ENCODE measurements at places on chromosomes 4 and X.

GRCh38 chr4:52116641-52117040 lies 65.5 kb downstream of the SPATA18 start:
- DNase-seq, result no peak

- no peak for DNase-seq
Observed at GRCh38 chr4:126784966-126785580, 847.7 kb upstream of the INTU start.

- DNase-seq, result no peak
Observed at GRCh38 chr4:101914761-101915160, 124.2 kb downstream of the BANK1 start.

- no peak for DNase-seq
Observed at GRCh38 chr4:165470009-165470408, 91.2 kb downstream of the CPE start.

DNA sequence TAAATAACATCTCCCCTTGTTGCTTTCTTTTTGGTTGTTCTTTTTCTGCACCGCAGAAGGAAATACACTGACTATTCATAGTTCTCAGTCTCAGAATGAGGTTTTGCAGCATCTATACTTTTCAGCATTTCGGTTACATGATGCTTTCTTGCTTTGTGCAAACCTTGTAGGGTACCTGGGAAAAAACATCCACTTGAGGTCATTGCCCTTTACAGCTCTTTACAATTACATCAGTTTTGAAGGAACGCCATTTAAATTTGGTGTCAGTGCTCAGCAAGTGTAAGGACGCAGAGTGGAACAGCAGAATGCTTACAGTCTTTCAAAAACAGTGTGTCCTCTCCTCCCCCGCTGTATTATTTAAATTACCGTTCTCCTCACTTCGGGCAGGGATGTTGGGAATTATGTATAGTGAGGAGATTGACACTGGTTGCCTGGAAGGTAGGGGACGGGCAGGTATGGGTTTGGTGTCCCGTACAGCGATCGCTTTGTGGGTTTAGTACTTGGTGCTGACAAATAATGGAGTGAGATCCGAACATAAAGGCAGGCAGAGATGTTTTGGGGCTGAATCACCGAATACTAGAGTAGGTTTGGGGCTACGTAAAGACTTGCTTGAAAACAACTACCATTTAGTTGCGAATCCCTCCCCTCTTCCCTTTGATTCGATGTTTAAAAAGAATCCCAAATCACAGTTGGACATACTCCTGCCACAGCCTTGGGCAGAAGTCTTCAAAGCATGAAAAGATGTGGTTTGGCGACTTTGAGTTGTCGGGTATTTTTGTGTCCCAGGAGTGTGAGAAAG lies 2.0 kb upstream of the NKX3-2 start:
- no peak for DNase-seq

DNA sequence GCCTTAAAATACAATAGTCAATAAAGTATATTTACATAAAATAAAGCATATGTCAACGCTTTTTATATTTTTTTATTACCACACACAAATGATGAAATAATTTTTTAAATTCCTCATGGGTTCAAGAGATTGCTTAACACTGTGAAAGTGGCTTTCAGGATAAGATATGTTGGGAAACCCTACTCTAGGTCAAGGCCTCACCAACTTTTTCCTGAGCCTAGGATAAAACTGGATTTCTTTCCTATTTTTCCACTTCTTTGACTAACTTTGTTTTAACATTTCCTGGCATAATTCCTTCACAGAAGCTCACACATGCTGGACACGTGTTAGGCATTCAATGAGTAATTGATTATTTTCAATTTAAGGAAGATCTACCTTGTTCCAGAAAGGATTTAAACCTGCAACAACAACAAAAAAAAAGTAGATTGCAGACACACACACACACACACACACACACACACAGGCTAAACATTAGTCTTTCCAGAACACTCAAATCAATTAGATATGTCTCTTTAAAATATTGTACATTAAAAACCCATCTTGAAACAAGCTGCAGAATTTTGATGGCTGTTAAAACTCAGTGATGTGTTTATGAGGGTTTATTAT lies 9.1 kb downstream of the KLB start:
- no peak for DNase-seq

GRCh38 chrX:12065251-12065650 lies 73.0 kb upstream of the FRMPD4 start:
- no peak for DNase-seq

GRCh38 chr4:15327311-15328298 lies 100.2 kb upstream of the C1QTNF7 start:
- DNase-seq, result no peak

DNA sequence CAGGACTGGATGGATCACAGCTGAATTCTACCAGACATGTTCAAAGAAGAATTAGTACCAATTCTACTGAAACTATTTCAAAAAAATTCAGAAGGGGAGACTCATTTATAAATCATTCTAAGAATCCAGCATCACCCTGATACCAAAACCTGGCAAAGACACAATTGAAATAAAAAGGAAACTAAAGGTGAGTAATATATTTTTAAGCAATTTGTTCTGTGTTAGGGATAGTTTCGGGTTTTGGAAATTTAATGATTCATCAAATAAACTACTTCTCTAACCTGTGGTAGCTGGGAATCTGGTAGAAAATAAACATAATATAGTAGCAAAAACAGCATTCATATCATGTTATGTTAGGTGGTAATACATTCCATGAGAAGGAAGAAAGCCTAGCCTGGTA lies 662.2 kb upstream of the BOD1L1 start:
- no peak for DNase-seq

DNA sequence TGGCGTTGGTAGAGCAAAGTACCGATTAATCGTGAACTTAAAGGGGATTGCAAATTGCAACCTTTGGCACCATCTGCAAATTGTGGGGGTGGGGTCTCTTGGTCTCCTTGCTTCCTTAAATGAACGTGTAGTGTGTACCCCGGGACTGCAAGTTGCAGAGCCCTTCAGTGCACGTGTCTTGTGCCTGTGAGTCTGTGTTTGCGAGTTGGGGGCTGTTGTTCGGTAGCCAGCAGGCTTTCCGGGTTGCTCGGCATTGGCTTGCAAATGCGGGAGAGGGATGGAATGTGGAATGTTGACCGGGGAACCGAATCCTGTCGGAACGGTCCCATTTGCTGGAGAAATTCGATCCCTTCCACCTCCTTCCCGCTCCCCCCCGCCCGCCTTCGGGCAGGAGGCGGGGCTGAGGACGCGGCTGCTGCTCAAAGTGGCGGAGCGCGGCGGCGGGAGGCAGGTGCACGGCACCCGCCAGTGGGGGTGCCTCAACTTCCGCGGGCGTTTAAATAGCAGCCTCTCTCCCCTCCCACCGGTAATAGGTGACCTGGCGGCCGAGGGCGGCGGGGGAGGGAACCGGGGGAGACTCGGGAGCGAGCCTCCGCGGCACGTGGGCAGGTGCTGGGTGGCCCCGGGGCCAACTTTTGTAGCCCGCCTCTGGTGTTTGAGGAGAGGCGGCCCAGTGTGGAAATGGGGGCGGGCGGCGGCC lies 1.5 kb downstream of the JADE1 start:
- DNase-seq, result peak; percentile 80

DNA sequence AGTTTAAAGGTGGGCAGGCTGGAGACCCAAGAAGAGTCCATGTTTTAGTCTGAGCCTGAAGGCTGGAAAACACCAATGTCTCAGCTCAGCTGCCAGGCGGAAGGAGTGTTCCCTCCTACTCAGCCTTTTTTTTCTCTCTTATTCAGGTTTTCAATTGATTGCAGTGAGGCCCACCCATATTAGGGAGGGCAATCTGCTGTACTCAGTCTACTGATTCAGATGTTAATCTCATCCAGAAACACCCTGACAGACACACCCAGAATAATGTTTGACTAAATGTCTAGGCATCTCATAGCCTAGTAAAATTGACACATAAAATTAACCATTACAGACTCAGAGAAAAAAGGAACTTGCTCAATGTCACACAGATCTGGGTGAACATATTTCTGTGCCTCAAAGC lies 347.1 kb downstream of the GBA3 start:
- no peak for DNase-seq

DNA sequence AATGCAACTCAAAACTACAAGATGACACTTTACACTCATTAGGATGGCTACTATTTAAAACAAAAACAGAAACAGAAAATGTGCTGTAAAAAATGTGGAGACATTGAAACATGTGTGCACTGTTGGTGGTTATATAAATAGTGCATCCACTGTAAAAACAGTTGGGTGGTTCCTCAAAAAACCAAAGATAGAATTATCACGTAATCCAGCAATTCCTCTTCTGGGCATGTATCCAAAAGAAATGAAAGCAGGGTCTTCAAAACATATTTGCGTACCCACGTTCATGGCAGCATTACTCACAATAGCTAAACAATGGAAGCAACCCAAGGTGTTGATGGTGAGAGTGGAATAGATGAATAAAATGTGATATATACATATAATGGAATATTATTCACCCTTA lies 967.2 kb downstream of the TRAM1L1 start:
- no peak for DNase-seq

- no peak for DNase-seq
Observed at GRCh38 chrX:129743821-129744220, 5.0 kb downstream of the XPNPEP2 start.

- no peak for DNase-seq
Observed at GRCh38 chr4:98711526-98711925, 53.1 kb upstream of the TSPAN5 start.

- no peak for DNase-seq
Observed at GRCh38 chrX:115402299-115402698, 112.8 kb downstream of the LUZP4 start.

DNA sequence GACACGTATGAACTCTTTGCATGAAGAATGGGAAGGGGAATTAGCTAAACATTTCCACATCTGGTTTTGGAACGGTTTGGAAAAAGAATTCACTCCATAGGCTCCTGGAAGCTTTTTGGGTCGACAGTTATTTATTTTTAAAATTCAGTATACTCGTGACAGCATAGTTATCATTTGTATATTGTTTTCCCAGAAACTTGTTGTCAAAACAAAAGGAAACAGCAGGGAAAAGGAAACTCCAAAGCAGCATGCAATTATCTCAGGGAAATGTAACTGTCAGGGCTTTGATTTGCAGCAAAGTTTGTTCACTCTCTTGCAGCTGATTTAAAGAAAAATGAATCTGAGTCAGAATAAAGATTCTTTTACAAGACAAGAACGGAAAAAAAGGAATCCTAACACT lies 86.5 kb downstream of the PLAC1 start:
- no peak for DNase-seq

- no peak for DNase-seq
Observed at GRCh38 chr4:8594097-8595038, 1.8 kb downstream of the CPZ start.

- no peak for DNase-seq
Observed at GRCh38 chr4:111776561-111776960, 368.7 kb upstream of the FAM241A start.

DNA sequence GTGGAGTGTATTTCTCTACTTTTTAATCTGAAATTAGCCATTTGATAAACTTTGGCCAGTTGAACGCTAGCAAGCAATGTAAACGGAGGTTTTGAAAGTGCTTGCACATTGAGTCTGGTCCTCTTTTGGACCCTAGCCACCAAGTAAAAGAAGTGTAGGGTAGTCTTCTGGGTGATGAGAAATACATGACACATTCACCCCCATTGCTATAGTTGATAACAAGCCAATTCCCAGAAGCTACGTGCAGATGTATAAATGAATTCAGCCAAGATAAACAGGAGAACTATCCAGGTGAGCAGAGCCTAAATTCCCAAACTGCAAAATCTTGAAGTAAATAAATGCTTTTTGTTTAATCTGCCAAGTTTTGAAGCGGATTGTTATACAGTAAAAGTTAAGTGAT lies 965.4 kb upstream of the GRIA3 start:
- no peak for DNase-seq

DNA sequence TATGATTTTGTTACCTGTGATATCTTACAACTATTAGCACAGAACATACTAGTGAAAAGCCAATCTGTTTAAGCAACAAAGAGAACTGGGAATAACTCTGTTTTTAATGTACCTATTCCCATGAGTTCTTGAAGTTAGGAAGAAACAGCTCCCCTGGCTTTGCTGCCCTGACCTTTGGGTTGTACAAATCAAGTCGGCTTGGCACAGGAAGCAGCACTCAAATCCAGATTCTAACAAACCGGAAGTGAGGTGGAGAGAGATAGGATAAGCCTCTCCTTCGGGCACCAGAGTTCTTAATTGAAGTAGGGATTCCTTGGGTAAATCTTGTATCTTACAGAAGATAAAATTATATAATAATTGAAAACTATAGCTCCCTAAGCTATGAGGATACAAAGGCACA lies 144.8 kb upstream of the CPEB2 start:
- DNase-seq, result no peak

- no peak for DNase-seq
Observed at GRCh38 chr4:16155528-16156169, 70.6 kb downstream of the TAPT1 start.

- DNase-seq, result no peak
Observed at GRCh38 chr4:176635372-176636261, 157.1 kb downstream of the VEGFC start.

- DNase-seq, result no peak
Observed at GRCh38 chr4:113756005-113756410, 5.5 kb downstream of the CAMK2D start.

DNA sequence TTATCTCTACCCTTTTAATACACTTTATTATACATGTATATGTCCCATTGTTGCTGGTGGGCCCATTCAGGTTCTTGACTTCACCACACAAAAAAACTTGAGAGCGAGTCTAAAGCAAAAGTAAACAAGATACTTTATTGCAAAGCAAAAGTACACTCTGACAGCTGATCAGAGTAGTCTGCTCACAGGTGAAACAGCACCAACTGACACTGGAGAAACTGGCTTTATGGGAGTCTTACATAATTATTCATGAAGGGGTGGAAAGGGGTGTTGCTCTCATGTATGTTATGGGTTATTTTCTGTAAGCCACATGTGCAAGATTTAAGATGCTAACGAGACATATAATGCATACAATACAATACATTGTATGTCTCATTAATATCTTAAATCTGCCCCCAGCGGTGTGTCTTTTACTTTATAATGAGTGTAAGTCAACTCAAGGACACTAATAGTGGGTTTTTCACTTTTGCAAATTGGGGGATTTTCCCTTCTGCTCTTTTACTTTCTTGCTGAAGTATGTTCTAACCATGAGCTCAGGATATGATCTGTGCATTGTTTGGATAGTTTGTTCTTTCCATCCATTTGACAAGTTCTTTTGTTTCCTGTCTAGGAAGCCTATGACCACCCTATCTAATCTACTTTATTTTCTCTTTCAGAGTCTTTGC lies 256.1 kb upstream of the ITM2A start:
- no peak for DNase-seq

DNA sequence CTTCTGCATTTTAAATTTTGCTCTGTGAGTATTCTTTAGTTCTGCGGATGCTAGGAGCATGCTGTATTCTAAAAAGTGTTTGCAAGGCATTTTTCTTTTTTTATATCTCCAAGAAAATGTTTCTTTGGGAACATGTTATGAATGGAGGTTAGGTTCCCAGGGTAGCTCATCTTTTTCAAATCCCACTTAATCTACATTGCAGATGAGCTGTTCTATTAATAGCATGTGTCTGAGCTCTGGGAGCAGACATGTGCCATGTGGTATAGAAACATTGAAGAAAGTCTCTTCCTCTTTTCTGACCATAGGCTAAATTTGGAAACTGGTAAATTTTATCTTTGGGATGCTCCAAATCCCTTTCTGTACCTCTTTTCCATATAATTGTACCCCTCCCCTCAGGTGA lies 23.2 kb downstream of the DIAPH2 start:
- DNase-seq, result no peak

GRCh38 chr4:107592519-107592918 lies 127.5 kb downstream of the PAPSS1 start:
- DNase-seq, result no peak

All from T-helper 2 cell (primary cell).